Activated CD4-positive, alpha-beta T cell treated with anti-CD3 and anti-CD28 coated beads, Interleukin-2, amount 50 U/mL, for 24 hours (primary cell): ENCODE measurements at places on chromosomes 4 and X.

- no peak for DNase-seq
These were observed 7.7 kb upstream of the GALNT7 start for GRCh38 chr4:173160871-173161270.

GRCh38 chr4:176769514-176769913 lies 23.2 kb downstream of the VEGFC start:
- no peak for DNase-seq

- no peak for DNase-seq
These were observed 73.9 kb upstream of the C4orf50 start for GRCh38 chr4:6092131-6092530.

- no peak for DNase-seq
These were observed 16.2 kb upstream of the FHL1 start for GRCh38 chrX:136130931-136131833.

- no peak for DNase-seq
These were observed 8.0 kb downstream of the HHIP start for GRCh38 chr4:144653781-144654545.

GRCh38 chr4:2744576-2745270 lies 11.4 kb downstream of the TNIP2 start:
- no peak for DNase-seq

DNA sequence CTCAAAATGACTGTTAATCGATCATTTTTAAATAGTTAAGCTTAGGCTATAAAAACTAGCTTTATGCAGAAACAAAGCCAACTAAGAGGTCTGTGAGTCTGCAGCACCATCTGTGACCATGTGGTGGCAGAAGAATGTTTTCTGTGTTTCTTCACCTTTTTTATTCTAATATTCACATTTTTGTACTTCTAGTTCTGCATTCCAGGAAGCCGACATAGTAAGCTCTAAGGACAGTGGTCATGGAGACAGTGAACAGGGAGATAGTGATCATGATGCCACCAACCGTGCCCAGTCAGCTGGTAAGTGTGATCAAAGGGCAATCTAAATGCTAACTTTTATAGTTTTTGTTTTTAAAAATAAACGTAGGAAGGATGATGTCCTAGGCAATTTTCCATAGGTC lies 5.6 kb downstream of the PCDH10 start:
- no peak for DNase-seq

GRCh38 chr4:26061248-26061986 lies 147.4 kb downstream of the SMIM20 start:
- DNase-seq: no peak

- DNase-seq: no peak
These were observed 213.5 kb upstream of the CLNK start for GRCh38 chr4:10898072-10898471.

GRCh38 chr4:77669946-77670590 lies 64.4 kb downstream of the CXCL13 start:
- DNase-seq: no peak

DNA sequence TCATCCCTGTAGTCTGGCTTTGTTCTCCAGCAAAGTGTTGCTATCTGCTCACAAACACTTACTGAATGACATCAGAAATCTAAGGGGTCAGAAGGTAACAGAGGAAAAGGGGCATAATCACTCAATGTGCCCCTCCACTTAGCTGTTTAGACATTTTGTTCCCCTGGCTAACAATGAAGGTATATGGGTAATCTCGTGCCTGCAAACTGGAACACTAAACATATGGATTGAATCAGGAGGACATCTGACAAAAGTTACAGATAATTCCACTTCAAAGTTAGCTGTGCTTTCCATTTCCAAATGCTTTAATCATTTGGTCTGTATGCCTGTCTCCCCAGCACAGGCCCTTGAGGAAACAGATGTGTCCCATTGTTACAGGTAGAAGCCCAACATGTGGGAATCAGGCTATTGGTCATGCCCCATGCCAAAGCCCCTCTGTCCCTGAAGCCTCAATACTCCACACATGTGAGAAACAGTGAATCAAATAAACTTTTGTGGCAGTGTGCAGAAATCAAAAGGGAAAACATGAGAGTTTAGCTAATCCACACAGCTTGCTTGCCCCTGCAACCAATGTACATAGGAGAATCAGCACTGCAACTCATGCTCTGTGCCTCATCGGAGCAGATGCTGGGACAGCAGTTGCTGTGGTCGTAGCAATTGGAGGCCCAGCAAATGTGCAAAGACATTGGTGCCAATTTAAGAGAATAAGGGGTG lies 111.7 kb downstream of the RNF150 start:
- DNase-seq: no peak

DNA sequence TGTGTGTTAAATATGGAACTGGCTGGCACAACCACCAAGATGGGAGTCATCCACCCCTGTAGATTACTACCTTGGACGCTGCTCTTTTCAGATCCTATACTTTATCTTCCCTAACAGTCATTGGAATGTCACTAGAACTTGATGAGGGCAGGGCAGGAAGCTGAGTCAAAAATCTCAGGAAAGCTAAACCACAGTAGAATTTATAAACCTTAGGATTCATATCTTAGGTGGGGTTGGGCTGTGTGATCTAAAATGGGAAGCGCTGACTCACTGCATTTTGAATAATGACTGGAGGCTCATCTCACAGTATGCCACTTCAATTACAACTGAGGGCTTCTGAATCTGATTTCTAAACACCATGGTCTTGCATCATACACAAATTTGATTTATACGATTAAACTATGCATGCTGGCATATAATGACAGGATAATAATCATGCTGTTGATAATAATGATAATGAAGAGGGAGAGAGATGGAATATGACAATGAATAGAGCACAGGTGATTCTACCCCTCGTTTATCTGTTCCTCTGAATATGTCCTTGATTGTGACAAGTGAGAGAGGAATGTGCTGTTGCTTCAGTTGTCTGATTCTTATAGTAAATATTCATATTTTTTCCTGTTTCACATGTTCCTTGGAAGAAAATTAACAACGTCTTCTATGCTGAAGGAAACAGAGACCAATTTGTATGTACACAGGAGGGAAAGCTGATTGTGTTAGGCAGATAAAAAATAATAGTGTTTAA lies 270.3 kb upstream of the HS3ST1 start:
- DNase-seq: no peak

DNA sequence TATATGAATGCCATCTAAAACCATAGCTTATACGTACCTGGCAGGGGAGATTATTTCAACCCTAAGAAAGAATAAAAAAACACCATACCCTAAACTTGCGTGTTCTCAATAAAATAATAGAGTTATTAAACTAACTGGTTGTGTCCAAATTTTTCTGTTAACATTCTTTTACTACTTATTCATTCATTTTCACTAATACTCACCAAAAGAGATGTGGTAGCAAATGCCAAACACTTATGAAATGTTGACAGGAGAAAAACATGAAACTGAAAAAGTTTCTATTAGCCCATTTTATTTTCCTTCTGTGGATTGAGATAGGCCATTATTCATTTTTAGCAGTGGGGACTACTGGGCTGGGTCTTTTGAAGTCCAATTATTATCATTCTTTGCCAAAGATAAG lies 102.0 kb downstream of the TSPAN5 start:
- no peak for DNase-seq

DNA sequence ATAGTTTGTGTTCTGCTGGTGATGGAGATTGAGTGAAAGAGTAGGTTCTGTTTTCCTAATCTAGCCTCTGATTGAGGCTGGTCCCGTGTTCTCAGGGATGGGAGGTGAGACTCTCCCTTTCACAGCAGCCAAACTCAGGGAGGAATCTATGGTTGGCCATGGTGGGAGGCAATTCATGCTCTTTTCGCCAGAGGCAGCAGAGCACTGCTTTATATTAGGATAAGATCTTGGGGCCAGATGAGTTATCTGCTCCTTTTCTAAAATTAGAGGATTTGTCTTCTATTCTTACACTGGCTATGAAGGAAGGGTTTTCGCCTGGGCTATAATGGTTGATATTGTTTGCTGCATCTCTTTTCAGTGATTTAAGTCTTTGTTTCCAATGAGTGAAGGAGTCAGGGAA lies 63.9 kb upstream of the NLGN4X start:
- no peak for DNase-seq

GRCh38 chrX:131543774-131544173 lies at the start of gene OR13H1:
OR13H1 (plus strand) TSS chrX:131544074; CDS start chrX:131544074, 0 bp downstream.
- DNase-seq: no peak

DNA sequence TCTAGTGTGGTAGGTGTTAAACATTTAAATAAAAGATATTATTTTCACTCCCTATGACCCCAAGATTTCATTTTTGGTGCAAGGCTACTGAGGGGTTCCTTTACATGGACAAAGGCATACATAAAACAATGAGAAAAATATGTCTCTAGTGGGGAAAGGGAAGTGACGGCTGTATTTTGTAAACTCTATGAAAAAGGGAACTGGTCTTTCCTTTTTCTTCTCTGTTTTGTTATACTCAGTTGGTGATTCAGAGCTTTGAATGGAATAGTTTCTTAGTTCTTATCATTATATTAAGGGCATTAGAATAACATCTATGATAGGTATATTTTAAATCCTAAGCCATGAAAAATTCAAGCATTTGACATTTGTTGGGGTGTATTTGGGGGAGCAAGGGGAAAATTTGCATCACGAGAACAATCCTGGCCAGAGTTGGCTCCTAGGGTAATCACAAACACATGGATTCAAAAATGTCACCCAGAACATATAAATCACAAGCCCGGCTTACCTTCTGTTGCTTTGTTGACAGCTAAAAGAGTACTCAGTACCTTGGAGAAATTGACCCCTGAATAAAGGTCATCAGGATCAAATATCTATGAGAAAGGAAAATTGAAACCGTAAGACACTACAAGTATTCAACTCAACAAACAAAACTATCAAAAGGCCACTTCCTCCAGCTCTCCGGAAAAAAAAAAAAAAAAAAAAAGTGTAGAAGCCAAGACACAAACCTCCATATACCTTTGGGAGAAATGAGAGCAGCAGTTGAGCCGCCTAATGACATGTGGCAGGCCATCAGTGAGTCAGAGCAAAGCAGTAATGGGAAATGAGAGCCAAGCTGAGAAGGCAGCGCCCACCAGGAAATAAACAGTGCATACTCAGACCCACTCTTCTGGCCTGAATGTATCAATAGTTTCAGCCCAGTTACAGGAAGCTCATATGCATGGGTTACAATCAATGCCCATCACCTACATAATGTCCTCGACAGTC lies 33.4 kb downstream of the ARHGEF6 start:
- DNase-seq: no peak

GRCh38 chr4:87073199-87074120 lies 138.6 kb downstream of the AFF1 start:
- peak; percentile 48 for DNase-seq

DNA sequence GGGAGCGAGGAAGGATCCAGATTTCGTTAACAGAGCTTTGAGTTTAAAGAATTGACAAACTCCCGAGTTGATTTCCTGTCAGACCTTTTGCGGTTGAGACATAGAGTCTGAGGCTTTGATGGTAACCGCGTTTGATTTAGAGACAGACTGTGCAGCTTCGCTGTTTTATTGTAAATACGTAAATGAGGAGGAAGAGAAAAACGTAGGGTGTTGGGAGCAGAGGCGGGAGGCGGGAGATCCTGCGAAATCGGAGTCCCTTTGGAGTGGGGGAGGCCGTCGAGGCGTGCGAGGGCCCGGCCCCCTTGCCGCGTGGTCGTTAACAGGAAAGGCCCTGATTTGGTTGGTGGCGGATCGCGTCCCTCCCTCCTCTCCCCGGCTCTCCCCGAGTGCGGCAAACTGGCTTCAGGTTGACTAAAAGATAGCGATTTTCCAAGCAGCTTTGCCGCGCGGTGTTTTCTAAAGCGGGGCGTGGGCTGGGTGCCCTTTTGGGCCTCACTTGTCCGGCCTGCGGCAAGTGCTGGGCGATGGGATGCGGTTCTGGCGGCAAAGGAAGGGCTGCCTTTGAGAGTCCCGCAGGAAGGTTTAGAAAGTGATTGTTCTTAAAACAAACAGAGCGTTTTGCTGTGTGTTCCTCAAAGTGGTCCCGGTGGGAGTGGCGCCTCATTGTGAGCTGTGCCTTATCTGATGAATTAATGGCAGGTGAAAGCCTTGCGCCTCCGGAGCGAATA lies 857 bp downstream of the SCML1 start:
- peak; percentile 11 for DNase-seq

- no peak for DNase-seq
These were observed 535.5 kb downstream of the PDHA2 start for GRCh38 chr4:96375367-96375766.
